ENCODE measurements at places on chromosomes 7 and 10. TPM values are rescaled to one million over a fixed set of nuclear protein-coding genes. Genes with fewer than 3 reads are reported as not detected.

OPALIN gene
- total RNA-seq: not detected

DNA sequence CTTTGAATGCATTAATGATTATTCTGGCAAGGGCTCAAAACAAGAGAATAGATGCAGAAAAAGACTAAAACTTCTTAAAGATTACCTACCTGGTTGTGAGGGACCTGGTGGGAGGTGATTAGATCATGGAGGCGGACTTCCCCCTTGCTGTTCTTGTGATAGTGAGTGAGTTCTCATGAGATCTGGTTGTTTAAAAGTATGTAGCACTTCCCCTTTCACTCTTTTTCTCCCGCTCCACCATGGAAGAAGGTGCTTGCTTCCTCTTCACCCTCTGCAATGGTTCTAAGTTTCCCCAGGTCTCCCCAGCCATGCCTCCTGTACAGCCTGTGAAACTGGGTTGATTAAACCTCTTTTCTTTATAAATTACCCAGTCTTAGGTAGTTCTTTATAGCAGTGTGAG is 226.6 kb downstream of the ARHGAP12 start:
- DNase-seq: no peak

- DNase-seq: no peak
Measured at GRCh38 chr10:64174666-64175255, 653.6 kb downstream of the REEP3 start.

CYP2E1 gene
- total RNA-seq: 3.4 TPM

- DNase-seq: no peak
Measured at GRCh38 chr10:93612311-93612710, at the start of gene PDE6C. Gene PDE6C (plus strand): TSS chr10:93612537. CDS start chr10:93612726, 189 bp downstream.

DNA sequence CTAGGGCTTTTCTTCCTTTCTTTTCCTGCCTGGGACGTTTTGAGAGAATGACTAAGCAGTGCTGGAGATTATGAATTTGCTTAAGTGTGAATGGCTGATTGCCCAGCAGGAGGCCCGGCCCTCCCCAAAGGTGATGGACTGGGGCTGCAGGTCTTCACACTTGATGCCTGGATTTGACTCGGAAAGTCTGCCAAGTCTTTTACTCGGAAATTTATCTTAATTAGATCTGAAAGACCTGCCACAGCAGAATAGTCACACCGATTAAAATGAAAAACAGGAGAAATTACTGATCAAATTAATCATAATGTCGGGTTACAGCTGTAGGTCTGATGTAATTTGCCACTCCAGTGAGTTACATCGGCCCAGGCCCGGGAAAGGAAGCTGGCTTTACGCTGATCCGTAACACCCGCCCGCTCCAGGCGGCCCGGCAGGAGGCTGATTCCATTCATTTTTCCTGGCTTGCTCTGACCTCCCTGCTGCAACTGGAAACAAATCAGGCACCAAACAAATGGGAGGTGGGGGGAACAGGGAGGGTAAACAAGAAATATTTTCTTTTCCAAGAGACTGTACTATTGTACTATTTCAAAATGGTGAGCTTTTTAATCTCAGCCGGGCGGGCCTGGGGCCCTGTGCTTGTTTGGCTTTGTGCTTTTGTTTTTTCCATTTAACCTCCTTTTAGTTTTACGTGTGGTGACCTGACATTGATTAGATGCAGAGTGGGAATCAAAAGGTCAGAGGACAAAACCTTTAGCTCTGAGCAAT is 212.4 kb upstream of the YAE1 start:
- DNase-seq: no peak

Measured in breast epithelium (tissue), 4 donors.